ENCODE measurements at places on chromosomes 3 and 15.

- DNase-seq: no peak
These were observed 129.9 kb downstream of the XXYLT1 start for GRCh38 chr3:195140816-195141793.

DNA sequence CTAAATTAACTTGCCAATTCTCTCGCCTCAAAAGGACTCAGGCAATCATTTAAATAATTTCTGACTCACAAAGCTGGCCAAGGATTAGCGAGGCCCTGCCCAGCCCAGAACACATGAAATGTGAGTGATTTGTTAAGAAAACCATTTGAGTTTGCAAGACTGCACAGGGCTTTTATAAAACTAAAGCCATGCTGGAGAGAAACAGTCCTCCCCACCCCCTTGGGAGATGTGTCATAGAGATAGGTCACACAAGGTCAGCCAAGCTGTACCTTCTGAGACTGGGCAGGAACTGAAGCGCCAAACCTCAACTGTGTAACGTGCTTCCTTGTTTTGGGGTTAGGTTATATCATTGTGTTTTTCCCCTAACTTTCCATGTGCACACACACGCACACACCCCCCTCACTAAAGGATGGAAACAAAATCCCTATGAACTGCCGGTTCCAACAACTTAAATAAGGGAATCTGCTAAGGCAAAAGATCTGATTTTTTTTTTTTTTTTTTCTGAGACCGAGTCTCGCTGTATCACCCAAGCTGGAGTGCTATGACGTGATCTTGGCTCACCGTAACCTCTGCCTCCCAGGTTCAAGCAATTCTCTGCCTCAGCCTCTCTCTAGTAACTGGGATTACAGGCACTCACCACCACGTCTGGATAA lies 8.1 kb downstream of the SPATA12 start:
- no peak for DNase-seq

DNA sequence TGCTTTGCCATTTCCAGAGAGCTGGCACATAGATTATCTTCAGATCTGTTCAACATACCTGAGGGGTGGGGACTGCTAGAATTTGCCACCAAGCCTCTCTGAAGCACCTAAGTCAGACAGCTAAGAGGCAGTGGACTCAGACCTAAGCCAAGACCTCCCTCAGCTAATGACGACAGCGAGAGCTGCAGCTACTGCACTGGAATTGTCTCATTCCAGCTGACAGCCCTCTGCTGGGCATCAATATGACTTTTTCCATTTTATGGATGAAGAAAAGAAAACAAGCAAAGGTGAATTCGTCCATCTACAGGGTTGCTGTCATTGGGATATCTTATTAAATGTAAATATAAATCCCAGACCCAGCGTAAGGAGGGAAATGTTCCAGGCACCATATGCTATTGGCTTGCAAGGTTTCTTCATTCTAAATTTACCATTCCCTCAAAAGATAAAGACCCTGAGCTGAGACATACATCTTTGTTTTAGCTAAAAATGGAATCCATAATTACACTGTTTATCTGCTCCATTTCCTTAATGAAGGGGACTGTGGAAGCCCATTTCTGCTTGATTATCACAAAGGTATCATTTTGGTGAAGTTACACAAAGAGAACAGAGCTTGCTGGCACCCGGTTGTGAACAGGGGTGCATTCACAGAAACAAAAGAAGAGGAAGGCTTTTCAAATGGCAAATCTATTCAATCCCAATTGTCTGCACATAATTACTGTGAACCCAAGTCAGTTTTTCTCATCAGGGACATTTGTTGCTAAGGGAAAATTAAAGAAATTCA lies 85.5 kb upstream of the LRTM1 start:
- DNase-seq: no peak

GRCh38 chr3:58480309-58480708 lies 11.6 kb upstream of the KCTD6 start:
- no peak for DNase-seq

GRCh38 chr15:50778086-50778485 lies 12.6 kb upstream of the SPPL2A start:
- DNase-seq: no peak

DNA sequence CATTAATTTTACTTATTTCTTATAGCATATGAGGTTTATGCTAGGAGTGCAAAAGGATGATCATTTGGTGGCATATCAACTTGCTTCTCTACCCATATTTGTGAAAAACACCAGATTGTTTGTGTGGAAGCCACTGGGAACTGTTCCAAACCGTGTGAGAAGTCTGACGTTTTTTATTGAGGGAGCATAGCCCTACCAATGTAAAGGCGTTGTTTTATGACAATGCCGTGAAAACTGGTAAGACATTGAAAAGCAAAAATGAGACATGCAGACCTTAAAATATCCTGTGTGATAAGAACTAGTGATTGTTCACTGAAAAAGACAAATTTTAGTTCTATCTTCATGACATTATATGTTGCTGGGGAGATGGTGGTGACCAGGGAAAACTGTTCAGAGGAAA lies 87.8 kb downstream of the CHL1 start:
- DNase-seq: no peak

DNA sequence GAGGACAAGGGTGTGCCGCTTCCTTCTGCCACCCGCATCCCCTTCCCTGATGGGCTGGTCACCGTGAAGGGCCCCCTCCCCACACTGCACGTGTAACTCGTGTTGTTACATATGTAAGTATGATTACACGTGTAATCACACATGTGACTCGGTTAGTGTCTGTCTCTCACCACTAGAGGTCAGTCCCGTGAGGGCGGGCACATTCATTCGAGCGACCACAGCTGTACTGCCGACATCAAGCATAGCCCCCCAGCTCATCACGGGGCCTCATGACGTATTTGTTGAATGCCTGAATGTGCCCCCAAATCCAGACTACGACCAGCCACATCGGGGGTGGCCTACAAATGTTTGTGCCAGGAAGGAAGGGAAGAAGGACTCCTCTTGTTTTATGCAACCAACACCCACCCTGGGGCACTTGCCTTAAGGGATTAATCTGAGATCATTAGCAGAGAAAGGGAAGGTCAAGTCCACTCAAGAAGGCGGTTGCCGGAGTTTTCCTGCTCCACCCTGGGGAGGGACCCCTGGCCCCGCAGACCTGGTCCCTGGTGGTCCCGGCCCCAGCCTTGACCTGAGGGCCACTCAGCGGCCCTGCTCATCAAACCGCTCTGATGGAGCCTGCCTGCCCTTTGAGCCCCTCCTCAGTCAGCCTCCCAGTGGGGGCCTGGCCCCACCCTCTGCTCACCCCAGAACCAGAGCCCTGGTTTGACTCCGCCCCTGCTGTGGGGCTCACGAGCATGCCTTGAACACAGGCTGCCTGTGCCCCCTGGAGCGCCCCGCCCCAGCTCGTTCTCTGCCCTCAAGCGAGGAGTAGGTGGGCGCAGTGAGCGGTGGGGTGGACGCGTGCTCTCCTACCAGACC lies 52.8 kb downstream of the RGMA start:
- DNase-seq: peak; percentile 26

DNA sequence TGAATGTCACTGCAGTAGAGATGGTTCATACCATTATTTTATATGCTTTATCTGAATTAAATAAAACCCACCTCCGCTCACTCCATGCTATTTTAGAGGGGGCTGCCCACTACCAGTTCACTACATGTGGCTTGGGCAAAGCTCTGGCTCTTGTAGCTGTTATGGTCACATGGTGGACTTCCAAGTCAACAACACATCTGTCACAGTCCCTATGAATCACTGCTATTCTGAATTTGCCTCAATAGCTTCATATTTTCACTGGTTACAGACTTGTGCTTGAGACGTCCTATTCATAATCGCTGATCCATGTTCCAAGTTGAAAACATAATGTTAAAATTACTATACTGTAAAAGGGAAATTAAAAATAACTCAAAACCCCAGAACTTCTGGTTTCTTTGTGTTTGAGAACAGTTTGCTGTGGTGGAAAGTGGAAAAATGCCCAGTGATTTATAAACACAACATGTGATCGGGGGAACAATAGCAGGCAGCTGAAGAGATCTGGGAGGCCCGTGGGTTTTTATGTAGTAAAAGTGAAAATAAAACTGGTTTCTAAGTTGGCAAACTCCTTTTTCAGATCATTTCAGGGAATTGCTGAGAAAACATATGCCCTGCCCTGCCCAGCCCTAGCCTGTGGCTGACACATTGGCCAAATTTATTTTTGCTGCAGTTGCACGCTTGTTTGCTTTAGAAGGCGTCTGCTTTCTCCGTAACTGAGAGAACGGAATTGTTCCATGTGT lies 128.8 kb upstream of the PRR23C start:
- DNase-seq: no peak

DNA sequence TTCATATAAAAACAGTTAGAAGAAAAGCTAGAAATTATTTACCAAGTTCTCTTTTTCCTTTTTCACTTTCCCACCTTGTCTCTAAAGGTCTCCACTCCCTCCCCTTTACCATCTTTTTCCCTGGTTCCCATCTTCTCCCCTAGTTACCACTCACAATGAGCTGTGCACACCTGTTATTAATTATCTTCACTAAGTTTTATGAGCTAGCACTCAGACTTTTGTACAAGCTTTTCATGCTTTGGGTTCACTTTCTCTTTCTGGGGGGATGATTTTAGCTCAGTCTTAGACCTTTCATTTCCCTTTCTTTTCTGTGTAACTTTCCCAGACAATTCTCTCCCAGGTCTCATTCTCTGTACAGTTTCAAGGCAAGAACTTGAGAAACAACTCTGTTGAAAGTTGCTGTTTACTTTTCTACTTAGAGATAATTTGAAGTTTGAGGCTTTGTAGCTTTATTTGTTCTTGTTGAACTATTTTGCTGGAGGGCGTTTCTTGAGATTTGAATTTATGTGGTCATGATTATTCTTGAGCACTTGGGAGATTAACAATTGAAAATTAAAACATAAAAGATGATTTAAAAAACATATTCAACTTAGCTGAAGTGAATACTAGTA lies 24.0 kb upstream of the AADAC start:
- no peak for DNase-seq

DNA sequence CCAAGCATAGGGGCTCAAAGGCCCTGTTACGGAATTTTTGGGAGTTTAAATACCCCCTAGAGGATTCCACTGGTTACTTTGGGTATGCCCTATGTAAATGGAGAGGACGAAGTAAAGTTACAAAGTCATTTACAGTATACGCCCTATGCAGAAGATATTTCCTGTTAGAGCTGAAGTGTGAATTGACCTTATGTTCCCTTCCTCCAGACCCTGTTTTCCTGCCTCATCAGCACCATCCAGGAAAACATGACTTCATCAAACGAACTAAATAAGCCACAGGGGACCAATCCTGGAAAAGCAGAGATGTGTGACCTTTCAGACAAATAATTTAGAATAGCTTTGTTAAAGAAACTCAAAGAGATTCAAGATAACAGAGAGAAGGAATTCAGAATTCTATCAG lies 177.4 kb downstream of the SQOR start:
- DNase-seq: no peak

- DNase-seq: no peak
These were observed 107.1 kb downstream of the OXSM start for GRCh38 chr3:25897019-25897418.

DNA sequence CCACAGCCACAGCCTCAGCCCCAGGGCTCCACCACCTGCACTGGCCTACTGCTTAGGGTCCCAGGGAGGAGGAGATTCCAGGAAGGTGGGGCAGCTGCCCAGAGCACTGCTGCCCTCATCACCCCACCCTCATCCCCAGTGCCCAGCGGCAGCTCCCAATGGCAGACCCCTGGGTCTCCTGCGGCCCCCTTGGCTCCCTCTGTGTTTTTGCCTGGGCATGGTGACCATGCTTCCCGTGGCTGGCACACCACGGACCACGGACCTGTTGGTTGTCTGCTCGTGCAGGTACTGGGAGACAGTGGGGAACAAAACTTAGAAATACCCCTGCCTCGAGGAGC lies 2.7 kb downstream of the CHST13 start:
- no peak for DNase-seq

DNA sequence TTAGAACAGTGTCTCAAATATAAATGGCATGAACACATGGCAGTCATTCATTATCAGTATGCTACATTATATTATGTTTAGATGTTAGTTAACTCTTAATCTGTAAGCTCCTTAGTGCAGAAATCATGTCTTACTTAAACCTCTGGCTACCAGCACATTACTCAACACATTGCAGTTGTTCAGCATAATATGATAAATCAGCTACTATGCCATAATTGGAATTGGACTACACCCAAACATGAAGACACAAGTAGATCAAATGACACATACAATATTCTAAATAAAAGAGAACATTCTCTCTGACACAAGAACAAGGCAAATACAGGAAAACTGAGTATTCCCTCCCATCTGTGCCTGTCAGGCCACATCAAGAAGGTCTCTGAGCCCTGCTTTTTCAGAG lies 116.1 kb downstream of the PCCB start:
- no peak for DNase-seq

DNA sequence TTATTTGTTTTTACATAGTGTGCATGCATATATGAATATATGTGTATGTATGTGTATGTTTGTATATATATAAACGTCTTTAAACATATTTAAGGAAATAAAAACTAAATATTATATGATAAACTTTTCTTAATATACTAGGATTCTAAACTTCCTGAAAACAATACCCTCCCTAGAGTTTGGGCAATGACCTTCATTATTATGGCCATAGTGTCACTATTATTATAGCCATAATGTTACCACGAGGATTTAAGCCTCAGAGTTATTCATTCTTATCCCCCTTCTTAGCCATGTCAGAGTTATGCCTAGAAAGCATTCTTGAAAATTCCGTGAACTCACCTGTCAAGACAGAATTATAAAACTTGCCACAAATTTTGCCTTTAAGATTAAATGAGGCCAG lies 335.5 kb downstream of the ERC2 start:
- DNase-seq: no peak

DNA sequence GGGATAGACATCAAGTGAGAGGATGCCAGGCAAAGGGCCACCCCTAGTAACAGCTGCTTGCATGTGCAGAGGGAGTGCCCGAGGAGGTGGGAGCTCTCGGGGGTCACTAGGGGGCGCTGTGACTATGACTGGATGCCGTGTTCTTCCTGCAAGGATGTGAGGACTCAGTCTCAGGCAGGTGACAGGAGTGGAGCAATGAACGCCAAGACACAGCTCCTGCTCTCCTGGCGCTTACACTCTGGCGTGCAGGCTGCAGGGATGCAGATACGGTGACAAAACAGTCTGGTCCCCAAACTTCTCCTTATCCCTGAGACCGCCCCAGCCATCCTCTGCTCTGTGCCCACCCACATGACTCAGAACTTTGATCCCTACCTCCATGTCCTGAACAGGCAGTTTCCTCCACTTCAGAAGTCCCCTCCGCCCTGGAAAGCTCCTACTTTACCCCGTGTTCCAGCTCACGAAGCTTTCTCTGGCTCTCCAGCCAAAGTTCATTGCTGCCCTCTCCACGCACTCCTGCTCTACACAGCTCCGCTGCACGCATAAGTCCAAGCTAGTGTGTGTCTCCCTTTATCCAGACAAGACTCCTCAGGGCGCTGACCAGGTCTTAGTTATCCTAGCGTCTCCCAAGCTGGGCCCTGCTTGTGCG lies 14.7 kb downstream of the RHOV start:
- peak; percentile 57 for DNase-seq

- DNase-seq: no peak
These were observed 51.0 kb downstream of the VGLL4 start for GRCh38 chr3:11592445-11593298.

Data from stimulated activated CD8-positive, alpha-beta memory T cell treated with anti-CD3 and anti-CD28 coated beads, Interleukin-7, amount 100 ng/mL, for 1 hour (primary cell).